ENCODE measurements at places on chromosomes 1 and 21.

DNA sequence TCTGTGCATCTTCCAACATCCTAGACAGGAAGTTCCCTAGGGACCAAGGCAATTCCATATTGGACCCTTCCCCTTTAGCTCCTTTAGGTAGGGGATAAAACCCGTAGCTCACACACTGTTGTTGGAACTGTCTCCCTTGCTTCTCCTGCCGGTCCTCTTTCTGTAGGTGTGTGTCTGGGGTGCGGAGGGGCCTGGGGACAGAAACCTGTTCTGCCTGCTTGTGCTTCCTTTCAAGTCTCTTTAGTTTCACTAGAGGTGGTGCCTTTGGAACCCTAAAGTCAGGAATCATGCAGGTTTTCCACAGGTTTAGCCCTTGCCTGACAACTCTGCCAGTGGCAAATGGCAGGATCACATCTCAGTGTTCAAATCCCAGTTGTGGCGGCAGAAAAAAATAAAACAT lies 74.6 kb upstream of the PTGFRN start:
- DNase-seq = no peak

DNA sequence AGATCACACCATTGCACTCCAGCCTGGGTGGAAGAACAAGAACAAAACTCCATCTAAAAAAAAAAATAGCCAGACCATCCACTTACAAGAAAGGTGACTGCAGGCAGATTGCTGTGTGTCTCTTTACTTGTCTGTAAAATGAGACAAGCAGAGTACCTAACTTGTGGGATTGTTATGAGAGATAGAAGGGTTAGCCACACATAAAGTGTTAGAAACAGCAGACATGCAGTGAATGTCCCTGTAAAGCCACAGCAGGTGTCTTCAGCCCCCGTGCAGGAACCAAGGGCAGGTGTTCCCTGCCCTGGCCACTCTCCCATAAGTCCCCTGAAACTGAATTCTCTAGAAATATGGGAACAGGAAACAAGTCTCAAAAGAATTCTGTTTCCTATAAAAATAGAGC lies 40.8 kb upstream of the EFHD2 start:
- no peak for DNase-seq

DNA sequence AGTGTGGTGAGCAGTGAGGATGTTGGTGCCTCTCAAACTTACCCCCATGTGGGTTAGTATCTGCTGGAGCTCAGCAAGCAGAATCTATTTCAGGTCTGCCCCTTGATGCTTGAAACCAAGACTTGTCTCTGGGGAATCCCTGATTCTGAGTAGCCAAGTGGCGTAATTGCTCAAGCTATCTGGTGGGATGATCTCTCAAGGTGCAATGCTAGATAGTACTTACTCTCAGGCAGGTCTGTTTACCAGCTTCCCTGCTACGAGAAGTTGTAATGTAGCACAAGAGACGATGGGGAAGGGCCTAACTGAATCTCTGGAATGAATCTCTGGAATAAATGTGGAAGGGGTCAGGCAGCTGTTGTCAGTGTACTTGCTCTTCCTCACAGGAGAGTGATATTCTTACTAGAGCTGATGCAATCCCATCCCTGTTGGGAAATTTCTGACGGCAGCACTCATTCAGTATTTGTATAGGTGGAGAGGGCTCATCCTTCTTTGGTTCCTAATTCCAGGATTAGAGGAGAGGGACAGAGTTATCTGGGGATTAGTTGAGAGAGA lies 65.4 kb downstream of the MACF1 start:
- no peak for DNase-seq

DNA sequence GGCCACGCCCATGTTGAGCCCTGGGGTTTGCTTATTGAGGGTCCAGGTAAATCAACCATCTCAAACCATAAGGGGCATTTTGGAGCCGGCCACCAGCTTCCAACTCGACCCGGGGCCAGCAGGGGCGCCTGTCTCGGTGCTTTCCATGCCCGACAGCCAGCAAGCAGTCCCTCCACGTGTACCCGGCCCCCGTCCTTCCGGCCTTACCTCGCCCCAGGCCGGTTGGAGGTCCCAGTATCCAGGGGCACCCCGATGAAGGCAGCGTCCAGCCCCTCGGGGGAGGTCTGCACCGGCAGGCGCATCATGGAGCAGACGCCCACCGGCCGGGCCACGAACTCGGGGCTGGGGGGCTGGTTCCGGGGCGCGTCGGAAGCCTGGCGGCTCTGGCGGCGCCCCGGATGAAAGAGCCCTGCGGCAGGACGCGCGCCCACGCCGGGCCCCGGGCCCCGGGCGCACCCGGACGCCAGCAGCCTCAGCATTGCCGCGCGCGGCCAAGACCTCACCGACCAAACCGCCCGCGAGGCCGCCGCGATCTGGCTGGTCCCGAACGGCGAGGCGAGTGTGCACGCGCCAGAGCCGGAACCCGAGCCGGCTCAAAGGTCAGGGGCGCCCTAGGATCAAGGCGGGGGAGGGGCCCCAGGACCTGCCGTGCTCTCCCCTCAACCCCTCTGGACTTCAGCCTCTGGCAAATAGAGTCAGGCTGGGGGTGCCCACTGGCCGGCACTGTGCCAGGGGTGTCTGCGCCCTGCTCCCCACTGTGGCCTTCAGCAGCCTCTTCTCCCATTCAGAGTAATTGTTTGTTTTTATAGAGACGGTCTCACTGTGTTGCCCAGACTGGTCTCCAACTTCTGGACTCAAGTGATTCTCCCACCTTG lies at the start of gene AGMAT:
TSS of gene AGMAT (minus strand) at position 563 of the 875 bp plus-strand sequence. CDS start at position 479, 84 bp downstream.
- no peak for DNase-seq

DNA sequence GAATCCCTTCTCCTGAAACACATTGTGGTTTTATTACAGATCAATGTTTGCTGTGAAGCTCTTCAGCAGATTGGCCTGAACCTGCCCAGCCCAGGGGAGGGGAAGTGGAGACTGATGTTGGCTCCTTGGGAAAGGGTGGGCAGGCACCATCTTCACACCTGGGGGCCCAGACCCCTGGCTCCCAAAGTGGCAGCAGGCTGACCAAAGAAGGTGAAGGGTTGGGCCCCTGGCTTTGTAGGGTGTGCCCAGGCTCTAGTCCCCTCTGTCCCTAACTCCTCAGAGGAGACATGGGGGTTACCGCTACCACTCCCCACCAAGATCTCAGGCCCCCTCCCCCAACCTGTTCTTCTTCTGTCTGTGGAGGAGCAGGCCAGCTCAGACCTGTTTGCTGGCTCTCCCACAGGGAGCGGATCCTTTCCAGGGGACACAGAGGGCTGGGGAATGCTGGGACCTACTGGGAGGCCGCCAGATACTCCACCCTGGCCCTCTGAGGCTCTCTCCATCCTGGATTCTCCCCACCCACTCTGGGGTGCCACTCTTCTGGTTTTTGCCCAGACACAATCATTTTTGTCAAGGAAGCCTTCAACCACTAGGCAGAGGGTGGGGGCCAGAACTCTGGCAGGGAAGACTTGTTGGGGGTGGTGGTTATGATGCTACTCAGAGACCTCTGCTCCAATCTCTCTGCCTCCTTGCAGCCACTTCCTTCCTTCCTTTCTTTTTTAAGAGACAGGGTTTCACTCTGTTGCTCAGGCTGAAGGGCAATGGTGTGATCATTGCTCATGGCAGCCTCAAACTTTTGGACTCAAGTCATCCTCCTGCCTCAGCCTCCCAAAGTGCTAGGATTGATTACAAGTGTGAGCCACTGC lies 5.0 kb upstream of the EFNA3 start:
- no peak for DNase-seq

- no peak for DNase-seq
Observed at GRCh38 chr1:77416692-77417450, 135.1 kb downstream of the AK5 start.

GRCh38 chr1:203995228-203995627 lies 77.7 kb upstream of the SOX13 start:
- no peak for DNase-seq

GRCh38 chr1:176950736-176951324 lies 213.7 kb downstream of the ASTN1 start:
- no peak for DNase-seq
